ENCODE measurements at places on chromosomes 4 and X.

GRCh38 chr4:86338989-86339388, 20.9 kb downstream of the MAPK10 start:
- no peak for DNase-seq

- no peak for DNase-seq
These were observed 82.4 kb upstream of the TMEM150C start for GRCh38 chr4:82643994-82644733.

DNA sequence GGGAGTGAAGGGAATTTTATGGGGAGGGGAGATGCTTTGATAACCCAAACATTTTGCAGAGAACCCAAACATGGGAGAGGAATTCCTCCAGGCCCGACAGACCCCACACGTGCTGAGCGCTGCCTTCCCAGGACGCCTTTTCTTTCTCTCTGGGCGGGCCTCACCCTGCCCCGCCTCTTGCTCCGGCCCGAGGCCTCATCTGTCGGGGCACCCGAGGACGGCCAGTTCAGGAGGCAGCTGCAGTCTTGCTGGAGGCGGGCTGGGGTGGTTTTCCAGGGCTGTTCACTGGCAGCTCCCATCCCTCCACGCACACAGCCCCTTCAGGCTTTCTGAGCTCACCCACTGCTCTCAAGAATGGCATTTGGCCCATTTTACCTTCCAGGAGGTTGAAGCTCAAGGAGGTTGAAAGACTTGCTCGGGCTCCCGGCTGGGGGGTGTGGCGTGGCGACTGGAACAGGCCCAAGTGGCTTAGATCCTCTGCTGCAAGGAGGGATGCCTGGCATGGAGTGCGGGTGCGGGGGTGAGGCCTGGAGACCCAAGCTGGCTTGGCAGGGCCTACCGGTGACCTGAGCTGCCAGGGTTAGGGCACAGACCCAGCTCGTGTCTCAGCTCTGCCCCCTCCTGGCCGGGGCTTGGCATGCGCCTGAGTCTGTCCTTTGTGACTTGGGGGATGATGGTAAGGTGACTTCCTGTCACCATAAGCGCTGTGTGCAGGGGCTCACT, 99.2 kb downstream of the PSAPL1 start:
- peak; percentile 75 for DNase-seq

- DNase-seq, result no peak
These were observed 914 bp upstream of the C4orf36 start for GRCh38 chr4:86893136-86893535.

GRCh38 chr4:104986306-104986705, 160.4 kb upstream of the TET2 start:
- no peak for DNase-seq

- DNase-seq, result no peak
These were observed 88.9 kb downstream of the COX7B2 start for GRCh38 chr4:46820154-46820553.

GRCh38 chrX:32562261-32562660, 649.1 kb downstream of the DMD start:
- DNase-seq, result no peak

GRCh38 chr4:153260132-153260531, 55.9 kb downstream of the TRIM2 start:
- DNase-seq, result no peak

GRCh38 chrX:122219226-122219625, 964.9 kb upstream of the GRIA3 start:
- no peak for DNase-seq

DNA sequence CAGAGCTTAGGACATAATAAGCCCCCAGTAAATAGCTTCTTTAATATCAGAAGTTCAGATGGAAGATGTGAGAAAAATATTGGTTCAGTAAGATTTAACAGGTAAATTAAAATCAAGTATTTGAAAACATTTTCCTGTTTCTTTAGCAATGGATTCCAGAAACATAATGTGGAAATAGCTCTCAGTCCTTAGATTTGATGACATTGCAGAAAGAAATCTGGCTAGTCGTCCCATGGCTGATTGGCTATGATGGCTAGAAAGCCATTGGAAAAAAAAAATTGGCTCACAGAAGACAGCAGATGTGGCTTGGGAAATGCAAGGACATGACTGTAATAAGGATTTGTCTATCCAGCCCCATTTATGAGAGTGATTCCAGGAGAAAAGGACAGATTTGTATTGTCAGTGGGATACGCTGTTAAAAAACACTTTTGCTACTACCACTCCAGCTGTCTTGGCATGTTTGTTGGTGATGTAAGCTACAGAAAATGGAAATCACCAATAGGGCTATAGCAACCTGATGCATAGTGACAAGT, 78.3 kb downstream of the AR start:
- DNase-seq, result no peak

DNA sequence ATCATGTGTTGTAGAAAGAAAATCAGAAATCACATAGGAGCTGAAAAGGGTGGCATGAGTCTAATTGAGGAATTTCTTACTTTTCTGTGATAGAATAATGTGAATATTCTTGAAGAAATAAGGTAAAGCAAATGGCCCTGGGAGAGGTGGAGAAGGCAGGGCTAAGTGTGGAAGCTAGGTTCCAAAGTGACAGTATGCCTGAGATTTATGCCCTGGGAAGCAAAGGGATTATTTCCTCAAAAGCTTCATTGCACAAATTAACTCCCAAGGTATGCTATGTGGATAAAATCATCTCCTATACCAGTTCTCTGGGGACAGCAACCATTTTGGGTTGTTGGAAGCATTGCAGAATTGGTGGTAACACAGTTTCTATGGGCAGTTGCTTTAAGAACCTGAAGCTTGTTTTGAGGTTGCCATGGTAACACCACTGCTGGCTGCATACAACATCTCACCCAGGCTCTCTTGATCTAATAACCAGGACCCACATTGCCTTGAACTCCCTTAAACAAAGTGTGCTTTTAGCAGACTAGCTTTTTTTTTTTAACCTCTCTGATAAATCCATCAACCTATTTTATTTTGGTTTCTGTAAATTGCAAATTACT, 21.0 kb downstream of the MAOA start:
- no peak for DNase-seq

DNA sequence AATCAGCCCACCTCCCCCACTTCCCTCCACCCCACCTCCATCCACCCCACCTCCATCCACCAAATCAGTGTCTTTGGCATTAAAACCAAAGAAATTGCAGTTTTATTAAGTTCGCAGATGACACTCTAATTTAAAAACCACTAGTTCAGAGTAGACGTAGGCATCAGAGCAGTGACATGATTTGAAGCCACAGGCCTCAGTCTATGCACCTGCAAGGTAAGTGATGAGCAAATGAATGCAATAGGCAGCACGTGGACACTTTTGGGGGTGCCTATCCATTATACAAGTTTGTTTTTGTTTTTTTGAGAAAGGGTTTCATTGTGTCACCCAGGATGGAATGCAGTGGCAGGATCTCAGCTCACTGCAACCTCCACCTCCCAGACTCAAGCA, 88.0 kb upstream of the TRIM2 start:
- DNase-seq, result no peak

GRCh38 chrX:147739196-147739595, 172.5 kb upstream of the FMR1 start:
- DNase-seq, result no peak

- no peak for DNase-seq
These were observed 3.8 kb downstream of the RAPGEF2 start for GRCh38 chr4:159106636-159107035.

GRCh38 chrX:95383778-95384177, 1300.9 kb upstream of the DIAPH2 start:
- DNase-seq, result no peak

DNA sequence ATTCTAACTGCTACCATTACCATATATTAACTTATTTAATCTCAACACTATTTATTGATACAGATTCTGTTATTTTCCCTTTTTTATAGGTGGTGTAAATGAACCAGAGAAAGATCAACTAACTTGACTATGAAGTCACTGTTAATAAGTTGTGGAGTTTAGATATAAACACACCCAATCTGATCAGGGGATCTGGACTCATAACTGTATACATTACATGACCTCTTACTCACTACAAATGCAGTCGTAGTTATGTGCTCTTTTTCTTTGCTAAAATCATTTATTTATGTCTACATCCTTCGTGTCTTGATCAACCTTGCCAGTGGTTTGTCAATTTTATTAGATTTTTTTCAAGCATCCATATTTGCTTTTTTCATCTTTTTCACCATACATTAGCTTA, 614.8 kb upstream of the FAM241A start:
- DNase-seq, result no peak

DNA sequence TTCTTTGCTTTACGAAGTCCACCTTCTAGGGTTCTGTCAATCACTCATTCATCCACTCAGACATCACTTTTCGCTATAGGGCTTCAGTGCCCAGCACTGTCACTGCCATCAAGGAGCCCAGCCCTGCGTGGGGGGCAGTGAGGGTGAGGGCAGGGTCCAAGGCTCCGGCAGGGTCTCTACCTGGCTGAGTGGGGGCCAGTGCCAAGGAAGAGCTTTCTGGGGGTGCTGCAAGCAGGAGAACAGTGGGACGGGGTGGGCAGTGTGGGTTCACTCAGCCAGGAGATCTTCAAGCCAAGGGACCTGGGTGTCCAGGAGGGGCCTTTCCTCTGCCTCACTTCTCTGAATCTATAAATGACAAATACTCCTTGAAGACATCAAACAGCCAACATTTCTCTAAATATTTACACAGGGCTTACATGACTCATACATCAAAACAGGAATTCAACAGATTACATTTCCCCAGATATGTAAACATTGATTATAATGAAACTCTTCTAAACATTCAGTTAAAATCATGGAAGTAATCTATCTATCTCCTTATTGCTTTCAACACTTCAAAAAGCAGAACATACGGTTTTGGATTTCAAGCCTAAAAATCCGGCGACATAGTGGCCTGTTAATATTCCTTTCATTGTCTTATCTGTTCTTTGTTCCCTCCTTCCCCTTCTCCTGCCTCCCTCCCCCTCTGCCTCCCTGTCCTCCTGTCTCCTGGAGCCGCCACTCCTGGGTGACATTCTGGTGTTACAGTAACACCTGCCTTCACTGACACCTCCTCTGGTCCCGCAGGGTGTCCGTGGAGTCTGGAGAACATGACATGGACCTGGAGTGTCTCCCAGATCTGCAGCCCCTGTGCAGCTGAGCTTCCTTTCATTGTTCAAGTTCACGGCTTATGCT, 94.4 kb upstream of the ADRA2C start:
- no peak for DNase-seq

DNA sequence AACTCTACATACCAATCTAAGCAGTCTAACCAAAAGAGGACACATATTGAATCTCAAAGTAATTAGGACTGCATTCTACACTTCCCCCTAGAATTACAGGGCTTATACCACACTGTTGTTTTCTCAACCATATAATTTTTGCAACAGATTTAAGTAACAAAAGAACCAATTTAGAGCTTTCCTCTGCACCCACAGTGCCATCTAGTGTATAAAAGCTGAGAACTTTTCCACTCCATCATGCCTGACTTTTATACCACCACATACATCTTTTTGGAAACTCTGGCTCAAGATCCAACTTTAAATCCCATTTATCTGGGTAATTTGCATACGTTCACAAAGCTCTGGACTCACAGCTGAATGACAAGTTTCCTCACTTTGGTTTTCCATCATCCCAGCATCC, 99.5 kb downstream of the EFHC2 start:
- no peak for DNase-seq

DNA sequence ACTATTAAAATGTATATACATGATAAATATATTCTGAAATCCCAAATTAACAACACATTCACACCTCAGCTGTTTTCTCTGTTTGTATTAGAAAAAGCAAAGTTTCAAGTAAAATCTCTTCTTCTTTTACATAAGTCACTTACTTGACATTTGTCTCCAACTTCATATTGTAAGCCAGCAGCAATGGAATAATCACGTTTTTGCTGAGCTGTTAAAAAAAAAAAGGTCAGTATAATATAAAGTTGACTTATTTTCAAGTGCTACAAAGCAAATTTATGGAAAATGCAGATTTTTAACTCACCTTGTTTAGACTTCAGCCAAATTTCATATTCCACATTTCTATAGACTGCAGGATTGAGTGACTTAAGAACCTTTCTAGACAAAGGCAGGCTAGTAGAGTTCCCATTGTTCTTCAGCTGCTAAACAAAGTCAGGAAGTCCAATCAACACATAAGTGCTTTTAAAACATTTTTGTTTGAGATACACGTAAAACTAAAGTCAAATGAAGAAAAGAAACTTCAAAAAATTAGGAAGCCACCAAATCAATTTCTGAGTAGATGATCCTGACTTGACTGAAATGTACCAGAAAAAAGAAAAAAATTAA, 25.0 kb downstream of the OTUD4 start:
- DNase-seq, result no peak

- DNase-seq, result no peak
These were observed 21.3 kb downstream of the ZNF330 start for GRCh38 chr4:141241986-141242385.

- no peak for DNase-seq
These were observed 68.2 kb downstream of the ZNF827 start for GRCh38 chr4:145870155-145871020.

DNA sequence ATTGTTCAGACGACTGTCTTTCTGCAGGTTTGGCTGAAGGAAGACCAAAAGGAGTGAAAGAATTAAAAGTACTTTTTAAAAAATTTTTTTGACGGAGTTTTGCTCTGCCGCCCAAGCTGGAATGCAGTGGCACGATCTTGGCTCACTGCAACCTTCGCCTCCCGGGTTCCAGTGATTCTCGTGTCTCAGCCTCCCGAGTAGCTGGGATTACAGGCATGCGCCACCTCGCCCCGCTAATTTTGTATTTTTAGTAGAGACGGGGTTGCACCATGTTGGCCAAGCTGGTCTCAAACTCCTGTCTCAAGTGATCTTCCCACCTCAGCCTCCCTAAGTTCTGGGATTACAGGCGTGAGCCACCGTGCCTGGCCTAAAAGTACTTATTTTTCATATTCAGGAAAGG, 86.3 kb downstream of the ITIH6 start:
- no peak for DNase-seq

DNA sequence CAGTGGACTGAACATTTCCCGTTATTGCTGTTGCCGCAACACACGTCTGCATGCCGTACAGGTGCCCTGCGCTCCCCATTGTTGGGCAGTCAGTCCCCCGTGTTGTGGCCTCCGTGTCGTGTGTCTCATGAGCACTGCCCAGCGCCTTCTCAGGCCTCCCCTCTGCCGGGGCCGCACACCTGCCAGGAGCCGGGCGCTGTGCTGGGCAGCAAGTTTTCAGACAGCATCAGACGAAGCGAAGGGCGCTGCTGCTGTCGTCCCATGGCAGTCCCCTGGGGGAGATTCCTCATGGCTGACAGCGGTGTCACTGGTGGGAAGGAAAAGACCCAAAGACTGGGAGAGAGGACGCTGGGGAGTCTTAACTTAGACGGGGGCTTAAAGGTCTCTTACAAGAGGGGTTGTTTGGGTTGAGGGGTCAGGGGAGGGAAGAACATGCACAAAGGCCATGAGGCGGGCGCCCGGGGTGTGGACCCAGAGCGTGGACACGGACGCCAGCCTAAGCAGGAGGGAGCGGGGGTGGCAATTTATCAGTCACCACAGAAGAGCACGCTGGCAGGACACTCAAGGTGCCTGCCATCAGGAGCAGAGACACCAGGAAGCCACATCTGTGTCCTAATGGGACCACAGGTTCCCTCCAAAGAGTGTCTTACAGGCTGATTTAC, 47.3 kb downstream of the RGS12 start:
- DNase-seq, result no peak
